Activated T-cell treated with anti-CD3 and anti-CD28 coated beads for 1 hour (primary cell): ENCODE measurements at places on chromosomes 7 and 10.

- no peak for DNase-seq
Observed at GRCh38 chr10:20890491-20891337, 6.4 kb downstream of the NEBL start.

DNA sequence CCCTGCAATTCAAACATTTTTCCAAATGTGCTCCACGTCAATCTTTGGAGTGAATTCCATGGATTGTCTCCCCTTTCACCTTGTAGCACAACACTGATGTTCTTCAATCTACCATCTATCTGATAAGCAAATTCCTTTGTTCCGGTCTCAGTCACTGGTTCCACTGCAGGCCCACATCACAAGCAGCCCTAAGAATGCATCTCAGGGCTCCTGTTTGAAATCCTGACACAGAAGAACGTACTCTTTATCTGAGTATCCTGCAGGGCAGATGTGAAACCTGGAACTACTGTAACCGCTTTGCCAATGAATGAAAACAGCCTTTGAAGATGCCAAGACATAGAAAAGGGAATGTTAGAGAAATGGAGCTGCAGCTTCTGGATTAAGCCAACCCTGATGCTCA is 62.9 kb upstream of the FAM133B start:
- DNase-seq = no peak

DNA sequence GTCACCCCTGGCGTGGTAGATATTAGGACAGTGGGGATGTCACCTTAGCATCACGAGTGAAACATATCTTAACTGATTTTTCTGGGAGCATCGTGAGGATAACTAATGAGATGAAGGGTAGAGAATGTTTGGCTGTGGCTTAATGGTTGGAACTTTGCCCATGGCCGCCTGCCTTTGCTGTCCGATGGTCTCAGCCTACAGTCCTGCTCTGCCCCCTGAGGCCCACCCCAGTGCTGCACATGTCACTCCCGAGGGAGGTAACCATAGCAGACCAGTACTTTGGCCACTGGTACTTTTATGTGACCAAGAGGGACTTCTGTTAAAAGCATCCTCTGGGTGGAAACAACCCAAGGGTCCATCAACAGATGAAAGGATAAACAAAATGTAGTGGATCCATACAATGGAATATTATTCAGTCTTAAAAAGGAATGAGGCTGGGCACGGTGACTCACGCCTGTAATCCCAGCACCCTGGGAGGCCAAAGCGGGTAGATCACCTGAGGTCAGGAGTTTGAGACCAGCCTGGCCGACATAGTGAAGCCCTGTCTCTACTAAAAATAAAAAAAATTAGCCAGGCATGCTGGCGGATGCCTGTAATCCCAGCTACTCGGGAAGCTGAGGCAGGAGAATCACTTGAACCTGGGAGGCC is 58.4 kb downstream of the TACR2 start:
- no peak for DNase-seq

GRCh38 chr7:157928171-157928794 is 591.5 kb downstream of the DNAJB6 start:
- DNase-seq = no peak

GRCh38 chr10:6843481-6843881 is 263.4 kb upstream of the PRKCQ start:
- DNase-seq = no peak

GRCh38 chr10:47054974-47055373 is 143.7 kb downstream of the PTPN20 start:
- no peak for DNase-seq

GRCh38 chr10:75395066-75395931 is 6.3 kb downstream of the ZNF503 start:
- DNase-seq = no peak

- no peak for DNase-seq
Observed at GRCh38 chr7:15508258-15508657, 53.6 kb downstream of the AGMO start.

DNA sequence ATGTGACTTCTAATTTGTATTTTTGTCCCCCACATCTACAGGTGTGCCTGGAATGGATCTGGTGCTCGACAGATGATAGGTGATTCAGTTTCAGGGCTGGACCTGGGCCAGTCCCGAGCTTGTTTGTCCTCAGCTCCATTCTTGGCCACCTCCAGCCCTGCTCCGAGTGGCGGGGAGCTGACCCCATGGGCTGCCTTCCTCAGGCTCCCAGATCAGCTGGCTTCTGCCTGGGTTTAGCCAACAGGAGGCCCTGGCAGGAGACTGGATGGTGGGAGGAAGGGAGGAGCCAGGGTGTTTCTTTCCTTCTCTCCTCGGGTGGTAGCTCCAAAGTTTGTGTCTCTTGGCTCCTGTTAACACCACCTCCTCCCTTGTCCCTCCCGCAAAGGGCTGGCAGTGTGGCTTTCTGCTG is 75.2 kb downstream of the CDH23 start:
- DNase-seq = no peak

GRCh38 chr10:44724415-44725174 is 186.5 kb upstream of the TMEM72 start:
- no peak for DNase-seq

DNA sequence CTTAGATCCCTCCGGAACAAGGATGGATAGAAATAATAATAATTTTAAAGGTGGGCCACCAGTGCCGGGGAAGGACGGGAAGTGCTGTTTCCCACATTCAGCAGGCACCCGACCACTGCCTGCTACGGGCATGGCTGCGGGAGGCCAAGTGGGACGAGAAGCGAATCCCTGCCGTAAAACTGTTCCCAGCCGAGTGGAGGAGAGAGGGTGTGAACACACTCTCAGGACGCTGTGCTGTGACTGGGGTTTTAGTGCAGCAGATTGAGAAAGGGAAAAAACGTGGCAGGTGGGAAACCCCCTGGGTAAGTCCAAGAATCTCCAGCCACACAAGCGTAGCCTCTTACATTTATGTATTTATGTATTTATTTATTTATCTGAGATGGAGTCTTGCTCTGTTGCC is 158.8 kb downstream of the DNAJB6 start:
- no peak for DNase-seq

DNA sequence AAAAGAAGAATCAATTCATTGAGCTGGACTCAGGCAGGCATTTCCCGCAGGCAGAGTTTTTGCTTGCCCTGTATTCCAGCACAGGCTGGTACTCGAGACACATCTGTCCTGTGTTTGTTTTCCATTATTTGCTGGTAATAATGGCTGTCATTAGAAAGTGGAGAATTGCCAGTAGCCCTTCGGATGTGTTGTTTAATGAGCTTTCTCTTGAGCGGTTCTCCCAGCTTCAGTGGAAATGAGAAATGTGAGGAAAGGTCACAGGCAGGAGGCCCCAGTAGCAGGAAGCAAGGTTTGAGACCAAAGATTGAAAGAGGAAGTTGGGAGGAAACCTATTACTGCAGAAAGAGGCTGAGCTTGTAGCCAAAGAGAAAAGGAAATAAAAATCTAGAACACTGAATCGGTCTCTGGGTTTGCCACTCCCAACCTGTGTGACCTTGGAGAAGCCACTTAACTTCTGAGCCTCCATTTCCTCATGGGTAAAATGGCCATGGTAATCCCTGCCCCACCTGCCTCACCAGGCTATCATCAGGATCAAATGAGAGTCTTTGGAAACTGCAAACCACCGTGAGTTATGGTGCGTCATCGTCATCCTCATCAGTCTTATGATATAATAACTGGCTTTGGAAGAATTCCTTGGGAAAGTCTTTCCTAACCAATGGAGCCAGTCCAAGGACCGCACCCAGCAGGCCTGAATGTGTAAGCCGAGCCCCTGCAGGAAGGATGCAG is 67.7 kb downstream of the TACR2 start:
- DNase-seq = no peak

- DNase-seq = no peak
Observed at GRCh38 chr10:27998178-27998953, 513 bp downstream of the ODAD2 start.

DNA sequence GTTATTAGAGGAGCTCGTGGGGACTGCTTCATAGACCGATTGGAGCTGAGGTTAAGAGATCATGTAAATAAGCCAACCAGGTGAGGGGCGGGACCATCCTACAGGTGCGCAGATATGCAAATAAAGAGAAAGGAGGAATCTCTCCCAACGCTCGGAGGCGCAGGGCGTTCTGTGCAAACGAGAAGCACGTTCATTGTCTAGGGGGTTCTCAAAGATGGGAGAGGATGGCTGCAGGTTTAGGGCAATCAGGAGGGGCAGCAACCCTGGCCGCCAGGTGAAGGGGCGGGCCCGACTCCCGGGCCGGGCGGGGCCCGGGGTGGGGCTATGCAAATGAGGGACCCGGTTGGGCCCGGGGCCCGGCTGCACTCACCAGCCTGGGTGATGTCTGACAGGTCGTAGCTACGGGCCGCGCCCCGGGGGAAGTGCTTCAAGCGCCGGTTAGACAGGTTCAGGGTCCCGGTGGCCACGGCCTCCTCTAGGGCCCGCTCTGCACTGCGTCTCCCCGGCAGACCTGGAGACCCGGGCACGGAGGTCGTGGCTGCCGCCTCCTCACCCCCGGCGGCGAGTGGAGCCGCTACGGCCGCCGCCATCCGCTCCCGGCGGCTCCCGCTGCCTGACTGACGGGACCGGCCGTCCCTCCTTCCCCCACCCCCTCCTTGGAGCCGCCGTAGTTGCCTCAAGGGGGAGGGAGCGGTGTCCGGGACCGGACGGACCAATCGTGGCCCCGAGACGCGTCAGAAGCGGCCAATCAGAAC is at the start of gene LRCH4:
TSS of gene LRCH4 (minus strand) at position 619 of the 755 bp plus-strand sequence. CDS start at position 590, 29 bp downstream.
- DNase-seq = peak; percentile 51

- no peak for DNase-seq
Observed at GRCh38 chr10:98249134-98249533, 18.9 kb downstream of the LOXL4 start.

DNA sequence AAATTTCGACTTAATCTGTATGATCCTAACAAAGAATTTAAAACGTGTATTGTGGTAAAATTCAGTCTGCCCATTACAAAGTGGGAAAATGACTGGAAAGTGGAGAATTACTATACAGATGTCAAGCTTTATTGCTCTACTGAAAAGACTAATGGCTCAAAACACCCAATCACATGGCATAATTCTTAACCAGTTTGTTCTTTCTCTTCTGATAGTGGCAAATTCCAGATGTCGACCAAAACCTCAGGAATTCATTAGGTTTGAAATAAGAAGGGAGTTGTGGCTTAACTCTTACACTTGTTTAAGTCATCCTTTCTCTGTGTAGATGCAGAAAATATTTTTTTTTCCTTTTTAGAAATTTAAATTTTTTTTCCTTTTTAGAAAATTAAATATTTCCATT is 1254.9 kb upstream of the LRRN3 start:
- DNase-seq = no peak

- DNase-seq = no peak
Observed at GRCh38 chr10:101244321-101245050, 15.2 kb upstream of the LBX1 start.

DNA sequence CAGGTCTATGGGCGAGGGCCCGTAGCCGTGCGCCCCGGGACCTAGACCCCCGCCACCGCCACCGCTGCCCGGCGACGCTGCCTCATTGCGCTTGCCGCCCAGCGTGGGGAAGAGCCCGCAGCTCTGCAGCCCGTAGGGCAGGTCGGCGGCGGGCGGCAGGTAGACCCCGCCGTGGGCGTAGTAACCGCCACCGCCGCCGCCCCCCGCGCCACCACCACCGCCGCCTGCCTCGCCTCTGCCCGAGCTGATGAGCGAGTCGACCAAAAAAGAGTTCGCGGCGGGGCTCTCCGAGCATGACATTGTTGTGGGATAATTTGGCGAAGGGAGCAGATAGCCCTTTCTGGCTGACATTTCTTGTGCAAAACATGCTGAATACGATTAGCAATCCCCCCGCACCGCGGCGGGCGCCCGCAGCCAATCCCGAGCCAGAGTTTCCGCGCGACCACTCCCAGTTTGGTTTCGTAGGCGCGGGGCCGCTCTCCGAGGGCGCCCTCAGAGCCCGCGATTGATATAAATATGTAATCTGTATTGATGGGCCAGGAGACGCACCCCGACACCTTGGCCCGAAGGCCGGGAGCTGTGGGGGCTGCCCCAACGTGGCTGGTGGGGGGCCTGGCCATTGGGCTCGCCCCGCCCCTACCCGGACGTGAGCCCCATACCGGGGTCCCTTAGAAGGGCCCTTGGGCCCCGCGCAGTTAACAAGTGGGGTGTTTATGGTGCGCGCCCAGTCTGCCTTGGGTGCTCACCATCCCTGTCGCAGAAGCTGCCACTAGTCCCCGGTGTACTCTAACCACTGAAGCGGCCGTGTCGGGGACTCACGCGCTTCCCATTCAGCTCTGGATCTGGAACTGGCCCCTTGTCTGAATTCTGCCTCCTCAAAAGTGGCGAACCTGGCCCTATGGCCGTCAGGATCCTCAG is at the start of gene HOXA10:
TSS of gene HOXA10 (minus strand) at position 365 of the 918 bp plus-strand sequence. CDS start at position 351, 14 bp downstream.
- no peak for DNase-seq

DNA sequence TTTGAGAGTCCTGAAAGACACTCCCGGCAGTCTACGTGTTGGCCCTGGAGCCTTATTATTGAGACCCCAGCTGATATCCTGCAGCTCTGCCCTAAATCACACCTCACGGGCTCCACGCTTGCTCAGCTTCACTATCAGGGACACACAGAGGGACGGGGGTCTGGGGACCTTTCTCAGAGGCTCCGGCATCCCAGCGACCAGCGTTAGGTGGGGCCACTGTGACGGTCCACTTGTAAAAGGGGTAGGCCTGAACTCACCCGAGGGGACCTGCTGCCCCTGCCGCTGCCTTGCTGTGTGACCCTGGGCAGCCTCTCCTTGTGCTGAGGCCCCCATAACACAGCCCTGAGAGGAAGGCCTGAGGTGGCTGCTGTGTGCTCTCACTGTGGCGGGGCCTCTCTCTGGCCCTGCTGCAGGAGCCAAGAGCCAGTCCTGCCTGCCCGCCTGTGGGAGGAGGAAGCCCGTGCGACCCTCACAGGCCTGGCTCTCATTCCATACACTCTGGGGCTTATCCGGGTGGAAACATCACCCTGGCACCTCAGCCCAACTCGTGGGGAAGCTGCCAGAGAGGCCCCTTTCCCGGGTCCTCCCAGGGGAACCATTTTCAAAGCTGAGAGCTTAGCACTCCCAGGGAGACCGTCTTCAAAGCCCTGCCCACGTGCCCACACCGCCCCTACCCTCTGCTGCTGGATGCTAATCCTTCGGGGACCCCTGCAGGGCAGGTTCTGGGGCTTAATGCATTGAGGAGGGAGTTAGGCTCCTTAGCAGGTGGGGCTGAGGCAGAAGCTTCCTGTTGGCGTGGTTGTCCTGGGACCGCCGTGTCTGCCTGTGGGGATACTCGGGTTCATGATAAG is 21.7 kb downstream of the AQP1 start:
- no peak for DNase-seq

DNA sequence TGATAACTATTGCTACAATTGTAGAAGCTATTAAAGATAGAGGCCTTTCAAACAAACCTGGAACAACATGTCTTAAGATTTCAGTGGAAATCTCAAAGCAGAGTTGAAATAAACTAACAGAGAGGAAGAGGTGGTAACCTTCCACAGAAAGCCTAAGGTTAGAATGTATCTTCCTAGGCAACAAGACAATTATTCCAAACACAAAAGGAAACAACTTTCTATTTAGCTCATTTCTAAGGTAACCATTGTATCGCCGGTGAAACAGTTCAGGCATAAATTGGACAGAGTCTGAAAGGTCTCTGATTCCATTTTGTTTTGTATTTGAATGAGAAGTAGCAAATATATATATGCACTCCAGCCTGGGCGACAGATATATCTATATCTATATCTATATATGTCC is 30.7 kb upstream of the HYCC1 start:
- no peak for DNase-seq

- no peak for DNase-seq
Observed at GRCh38 chr7:3134745-3135144, 91.1 kb upstream of the CARD11 start.
